ENCODE measurements at places on chromosomes 1 and 21. TPM values are rescaled to one million over a fixed set of nuclear protein-coding genes. Genes with fewer than 3 reads are reported as not detected.

OR10T2 gene
- total RNA-seq: not detected

TMEM201 gene
- 12.3 TPM for total RNA-seq

TRIM67 gene
- total RNA-seq: not detected

TRIM63 gene
- not detected for total RNA-seq

VSIG8 gene
- not detected for total RNA-seq

CENPS gene
- total RNA-seq: 5.8 TPM

STPG1 gene
- total RNA-seq: 3.4 TPM

CLCA4 gene
- total RNA-seq: not detected

Measured in T-cell (primary cell).